ENCODE measurements at places on chromosomes 4 and X. TPM values are rescaled to one million over a fixed set of nuclear protein-coding genes. Genes with fewer than 3 reads are reported as not detected.

DNA sequence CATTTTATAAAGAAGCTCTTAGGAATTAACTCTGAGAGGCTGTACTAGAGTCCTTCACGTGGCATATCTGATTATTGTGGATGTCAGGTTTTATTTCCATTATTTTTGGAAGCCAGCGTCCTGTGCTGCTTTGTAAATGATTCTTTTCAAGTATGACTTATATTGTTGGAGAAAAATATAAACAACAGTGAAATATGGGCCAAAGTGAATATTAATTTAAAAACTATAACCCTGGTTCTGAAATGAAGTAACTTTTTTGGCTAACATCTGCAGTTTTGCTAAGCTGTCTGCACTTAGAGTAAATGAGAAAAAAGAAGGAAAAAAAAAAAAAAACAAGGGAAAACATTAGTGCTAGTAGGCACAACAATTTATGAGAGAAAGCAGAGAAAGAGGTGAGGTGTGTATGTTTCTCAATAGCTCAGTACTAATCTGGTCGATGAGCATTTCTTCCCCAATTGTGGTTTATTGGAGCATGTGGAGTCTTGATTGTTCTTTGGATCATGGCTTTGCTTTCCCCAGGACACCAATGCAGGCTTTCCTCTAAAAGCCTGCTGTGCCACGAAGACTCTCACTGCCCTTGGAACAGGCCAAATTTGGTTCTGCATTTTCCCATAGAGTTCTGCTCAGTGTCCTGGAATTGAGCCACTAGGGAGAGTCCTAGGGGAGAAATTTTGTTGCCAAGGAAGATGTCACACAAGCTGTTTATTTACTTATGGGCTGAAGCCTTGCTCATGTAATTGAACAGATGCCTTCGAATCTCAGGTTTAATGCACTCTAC, 273.3 kb downstream of the DKK2 start:
- DNase-seq, result peak; percentile 28

F8A2 gene
- not detected for total RNA-seq

DNA sequence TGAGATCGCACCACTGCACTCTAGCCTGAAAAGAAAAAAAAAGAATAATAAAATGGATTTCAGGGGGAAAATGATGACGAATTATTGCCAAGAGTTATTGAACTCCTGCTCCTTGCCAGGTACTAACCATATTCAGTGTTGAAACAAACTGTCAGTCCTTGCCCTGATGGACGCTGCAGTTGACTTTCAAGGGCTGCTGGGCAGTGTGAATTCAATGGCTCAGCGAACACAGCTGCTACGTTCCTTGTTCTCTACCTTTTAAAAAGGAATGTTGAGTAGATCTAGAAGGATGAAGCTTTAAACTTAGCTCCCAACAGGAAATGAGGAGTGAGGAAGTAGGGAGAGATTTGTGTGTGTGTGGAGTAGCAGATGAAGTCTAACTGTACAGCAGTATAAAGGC, 2.7 kb downstream of the LIMCH1 start:
- DNase-seq, result no peak

DNA sequence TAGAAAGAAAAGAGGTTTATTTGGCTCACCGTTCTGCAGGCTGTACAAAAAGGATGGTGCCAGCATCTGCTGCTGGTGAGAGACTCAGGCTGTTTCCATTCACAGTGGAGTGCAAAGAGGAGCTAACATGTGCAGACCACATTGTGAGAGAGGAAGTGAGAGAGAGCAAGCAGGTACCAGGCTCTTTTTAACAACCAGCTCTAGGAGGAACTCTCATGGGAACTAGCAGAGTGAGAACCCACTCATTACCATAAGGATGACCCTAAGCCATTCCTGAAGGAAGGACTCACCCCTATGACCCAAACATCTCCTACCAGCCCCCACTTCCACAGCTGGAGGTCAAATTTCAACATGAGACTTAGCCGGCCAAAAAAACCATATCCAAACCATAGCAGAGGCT, 158.6 kb upstream of the ADGRL3 start:
- DNase-seq, result no peak

DNA sequence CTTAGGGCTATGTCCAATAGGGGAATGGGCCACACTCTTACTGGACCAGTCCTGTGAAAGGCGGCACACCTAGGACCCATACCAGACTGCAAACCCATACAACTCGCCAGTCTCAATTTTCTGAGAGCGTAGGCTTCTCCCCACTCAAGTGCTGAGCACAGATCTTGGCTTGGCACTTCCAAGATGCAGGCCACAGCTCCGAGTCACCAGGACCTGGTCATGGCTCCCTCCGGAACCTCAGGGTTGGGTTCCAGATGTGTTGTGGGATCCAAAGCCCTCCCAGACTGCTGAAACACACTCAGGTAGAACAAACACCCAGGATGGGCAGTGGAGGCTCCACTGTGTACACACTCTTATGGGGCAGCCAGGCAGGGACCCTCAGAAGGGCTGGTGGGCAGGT, 103.3 kb downstream of the TMEM144 start:
- DNase-seq, result no peak

- no peak for DNase-seq
Observed at GRCh38 chrX:110056419-110056818, 53.5 kb downstream of the TMEM164 start.

DNA sequence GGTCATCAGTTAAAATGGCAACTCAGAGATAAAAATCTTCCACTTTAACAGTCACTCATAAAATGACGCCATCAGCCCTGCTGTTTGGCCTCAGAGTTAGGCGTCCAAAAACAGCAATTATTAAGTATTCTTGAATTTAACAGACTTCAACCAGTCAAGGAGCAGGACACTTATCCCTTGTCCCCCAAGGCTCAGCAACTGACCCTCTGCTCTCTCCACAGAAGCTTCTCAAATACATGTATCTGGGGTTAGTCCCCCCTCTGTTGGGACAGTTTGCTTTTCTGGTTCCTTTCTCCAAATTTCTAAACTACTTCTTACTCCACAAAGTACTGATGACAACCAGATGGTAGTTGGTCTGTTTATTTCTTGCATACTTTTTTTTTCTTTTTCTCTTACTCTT, 54.4 kb downstream of the SOD3 start:
- no peak for DNase-seq

DUX4 gene
- total RNA-seq, result not detected

DNA sequence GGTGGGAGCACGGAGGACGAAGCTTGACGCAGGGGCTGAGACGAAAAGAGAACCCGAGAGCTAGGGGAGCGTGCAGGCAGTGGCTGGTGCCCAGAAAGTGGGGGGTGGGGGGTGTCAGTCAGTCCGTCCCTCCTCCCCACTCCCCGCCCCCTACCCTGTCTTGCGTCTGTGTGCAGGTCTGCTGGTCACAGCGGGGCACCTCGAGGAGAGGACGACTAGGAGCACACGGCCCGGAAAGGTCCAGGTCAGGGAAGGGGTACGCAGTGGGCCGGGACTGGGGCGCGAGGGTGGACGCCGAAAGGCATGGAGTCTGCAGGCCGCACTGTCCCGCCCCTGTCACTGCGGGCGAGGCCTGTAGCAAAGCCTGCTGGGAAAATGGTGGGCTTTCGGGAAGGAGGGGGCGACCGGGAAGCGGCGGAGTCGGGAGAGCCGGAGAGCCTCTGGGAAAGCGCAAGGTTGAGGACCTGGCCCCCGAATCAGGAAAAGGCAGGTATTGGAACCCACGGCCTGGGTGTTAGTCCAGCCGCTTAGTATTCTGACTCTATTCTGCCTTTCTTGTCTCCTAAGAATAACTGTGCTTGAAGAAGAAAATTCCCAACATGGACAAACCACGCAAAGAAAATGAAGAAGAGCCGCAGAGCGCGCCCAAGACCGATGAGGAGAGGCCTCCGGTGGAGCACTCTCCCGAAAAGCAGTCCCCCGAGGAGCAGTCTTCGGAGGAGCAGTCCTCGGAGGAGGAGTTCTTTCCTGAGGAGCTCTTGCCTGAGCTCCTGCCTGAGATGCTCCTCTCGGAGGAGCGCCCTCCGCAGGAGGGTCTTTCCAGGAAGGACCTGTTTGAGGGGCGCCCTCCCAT, 769 bp downstream of the TCEAL1 start:
- DNase-seq, result peak; percentile 66

GRCh38 chr4:45663003-45663402, 460.9 kb downstream of the GABRG1 start:
- DNase-seq, result peak; percentile 31
